Kidney epithelial cell (primary cell): ENCODE measurements at places on chromosomes 6 and 20. TPM values are rescaled to one million over a fixed set of nuclear protein-coding genes. Genes with fewer than 3 reads are reported as not detected.

Gene EYA4
- total RNA-seq = 0.58 and 1.8 TPM in 2 replicates

Gene VAPB
- total RNA-seq = 23.1 and 24.1 TPM in 2 replicates

Gene METTL24
- 1.2 and 2.3 TPM in 2 replicates for total RNA-seq

GRCh38 chr6:27133281-27134227, 113.9 kb upstream of the PRSS16 start:
- no peak for DNase-seq

DNA sequence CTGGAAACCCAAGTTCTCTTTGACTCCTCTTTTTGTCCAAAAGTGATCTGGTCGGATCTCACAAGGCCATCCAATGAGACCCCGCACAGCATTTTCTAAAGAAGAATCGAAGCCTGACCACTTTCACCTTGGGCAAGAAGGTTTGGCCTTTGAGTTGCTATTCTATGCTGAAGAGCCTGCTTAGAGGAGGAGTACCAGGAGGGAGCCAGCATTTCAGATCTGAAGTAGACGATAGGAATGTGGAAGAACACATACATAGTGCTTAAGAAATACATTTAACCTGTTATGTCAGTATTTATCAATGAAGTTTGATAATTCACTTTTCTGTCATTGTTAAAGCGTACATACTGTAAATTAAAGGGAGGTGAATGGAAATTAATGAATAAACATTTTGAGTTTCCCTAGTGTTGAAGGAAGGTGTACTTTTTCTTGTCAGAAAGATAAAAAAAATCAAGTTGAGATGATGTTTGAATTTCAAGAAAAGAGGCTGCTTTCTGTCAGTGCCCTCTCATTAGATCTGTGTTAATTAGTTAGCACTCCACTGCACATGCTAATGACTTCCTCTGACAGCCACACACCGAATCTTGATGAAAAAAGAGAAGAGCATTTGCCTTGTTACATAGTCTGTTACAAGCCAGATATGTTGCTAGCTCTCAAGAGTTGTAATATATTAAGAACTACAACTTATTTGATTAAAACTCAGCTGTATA, 10.9 kb upstream of the TDRD6 start:
- DNase-seq = no peak

- no peak for DNase-seq
Observed at GRCh38 chr20:3047486-3048419, 1.9 kb downstream of the MRPS26 start.
